ENCODE measurements at places on chromosomes 5 and 9.
A peak's percentile ranks its signal among the peaks of the same experiment; 100 is the strongest.

DNA sequence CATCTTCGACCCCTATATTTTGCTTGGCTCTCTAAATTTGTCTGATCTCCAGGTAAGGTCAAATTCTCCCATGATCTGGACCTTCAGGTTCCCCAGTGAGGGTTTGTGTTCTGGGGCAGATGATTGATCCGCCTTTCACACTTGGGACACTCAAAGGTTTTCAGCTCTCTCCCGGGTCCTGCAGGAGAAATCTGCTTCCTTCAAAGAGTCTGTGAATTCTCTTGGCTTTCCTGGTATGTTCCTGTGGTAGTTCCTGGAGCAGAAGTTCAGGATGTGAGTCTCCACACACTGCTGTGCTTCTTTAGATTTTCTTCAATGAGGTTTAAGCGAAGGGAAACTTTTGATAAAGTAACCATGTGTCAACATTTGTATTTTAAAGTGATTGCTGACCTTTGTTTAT is 318.0 kb downstream of the TAF11L14 start:
- DNase-seq, result no peak

DNA sequence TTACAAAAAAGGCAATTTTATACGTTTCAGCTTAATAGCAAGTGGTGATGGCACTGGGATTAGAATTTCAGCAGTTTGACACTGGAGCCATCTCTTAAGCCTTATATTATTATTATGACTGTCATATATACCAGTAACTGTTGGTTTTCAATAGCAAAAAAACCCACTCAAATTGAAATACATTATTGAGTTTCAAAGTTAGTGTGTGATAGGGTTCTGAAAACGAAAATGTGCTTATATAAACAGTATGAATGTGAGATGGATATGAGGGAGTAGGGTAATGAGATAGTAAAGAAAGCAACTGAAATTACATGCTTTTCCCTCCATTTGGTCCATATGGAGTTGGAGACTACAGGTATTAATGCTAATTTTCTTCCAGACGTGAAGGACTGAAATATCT is 68.6 kb upstream of the ACTBL2 start:
- DNase-seq, result no peak

DNA sequence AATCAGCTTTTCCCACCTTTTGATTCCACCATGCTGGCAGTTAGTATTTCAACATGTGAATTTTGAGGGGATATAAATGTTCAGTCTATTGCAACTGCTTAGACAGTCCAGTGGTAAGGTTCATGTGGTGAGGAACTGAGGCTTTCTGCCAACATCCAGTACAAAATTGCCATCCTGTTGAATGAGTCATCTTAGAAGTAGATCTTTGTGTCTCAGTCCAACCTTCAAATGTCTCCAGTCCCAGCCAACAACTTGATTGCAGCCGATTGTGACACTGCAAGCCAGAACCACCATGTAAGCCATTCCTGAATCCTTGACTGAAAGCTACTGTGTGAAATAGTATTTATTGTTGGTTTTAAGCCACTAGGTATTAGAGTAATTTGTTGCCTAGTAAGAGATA is 331.5 kb upstream of the GRIN3A start:
- DNase-seq, result no peak

- no peak for DNase-seq
Measured at GRCh38 chr5:125011419-125011818, 265.0 kb upstream of the ZNF608 start.

- no peak for DNase-seq
Measured at GRCh38 chr9:132426639-132427414, 16.8 kb downstream of the CFAP77 start.

- DNase-seq, result no peak
Measured at GRCh38 chr9:119974026-119974425, 604.8 kb upstream of the BRINP1 start.

DNA sequence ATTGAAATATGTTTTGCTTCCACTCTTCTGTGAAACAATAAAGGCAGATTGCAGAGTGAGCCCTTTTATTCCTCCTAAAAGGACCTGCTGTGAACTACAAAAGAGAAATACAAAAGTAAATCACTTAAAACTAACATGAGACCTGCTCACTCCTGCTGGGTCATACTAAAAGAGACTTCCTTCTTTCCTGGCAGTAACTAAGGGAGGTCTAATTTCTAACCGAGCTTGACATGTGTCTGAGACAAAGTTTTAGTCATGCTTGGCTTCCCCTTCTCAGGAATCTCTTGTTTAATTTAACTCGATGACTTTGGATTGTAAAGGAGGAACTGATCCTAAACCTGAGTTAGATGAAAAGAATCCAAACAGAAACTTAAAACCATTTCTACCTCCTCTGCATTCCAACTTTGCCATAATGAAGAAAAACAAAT is 86.4 kb upstream of the CDH6 start:
- DNase-seq, result no peak

GRCh38 chr5:73780302-73781080 is 154.5 kb downstream of the ARHGEF28 start:
- no peak for DNase-seq

DNA sequence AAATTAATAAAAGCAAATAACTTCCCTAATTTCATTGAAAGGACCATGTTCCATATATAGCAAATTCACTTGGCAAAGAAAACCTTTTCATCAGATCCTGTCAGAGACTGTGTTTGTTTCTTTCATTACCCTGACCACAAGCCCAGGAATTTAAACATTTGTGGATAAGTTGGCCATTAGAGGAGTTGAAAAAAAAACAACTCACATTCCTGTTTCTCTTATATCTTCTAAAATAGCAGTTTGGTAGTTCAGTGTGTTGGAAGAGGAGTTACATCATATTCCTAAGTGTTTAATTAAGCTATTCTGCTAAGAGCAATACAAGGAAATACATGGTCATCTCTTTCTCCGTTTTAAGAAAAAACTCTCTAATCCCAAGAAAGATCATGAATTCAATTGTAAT is 505.6 kb downstream of the TLE1 start:
- DNase-seq, result peak; percentile 31

DNA sequence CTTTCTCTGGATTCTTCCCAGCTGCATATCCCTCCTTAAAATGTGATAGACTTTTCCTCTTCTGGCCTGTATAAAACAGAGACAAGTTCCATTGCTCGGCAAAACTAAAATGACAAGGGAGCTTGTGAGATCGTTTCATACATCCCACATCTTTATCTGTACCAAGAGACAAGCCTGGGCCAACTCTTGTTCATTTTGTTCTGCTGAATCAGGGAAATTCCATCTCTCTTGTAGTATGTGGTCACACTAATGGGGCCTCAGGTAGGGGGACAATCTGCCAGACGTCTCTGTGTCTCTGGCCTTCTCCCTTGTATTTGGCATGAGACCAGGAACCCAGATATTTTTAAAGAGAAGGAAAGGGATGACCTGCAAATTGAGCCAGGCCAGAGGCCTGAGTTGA is 18.6 kb upstream of the PAPPA start:
- DNase-seq, result no peak

Measured in AG09309 (cell line).